ENCODE measurements at places on chromosomes 12 and 14.

DNA sequence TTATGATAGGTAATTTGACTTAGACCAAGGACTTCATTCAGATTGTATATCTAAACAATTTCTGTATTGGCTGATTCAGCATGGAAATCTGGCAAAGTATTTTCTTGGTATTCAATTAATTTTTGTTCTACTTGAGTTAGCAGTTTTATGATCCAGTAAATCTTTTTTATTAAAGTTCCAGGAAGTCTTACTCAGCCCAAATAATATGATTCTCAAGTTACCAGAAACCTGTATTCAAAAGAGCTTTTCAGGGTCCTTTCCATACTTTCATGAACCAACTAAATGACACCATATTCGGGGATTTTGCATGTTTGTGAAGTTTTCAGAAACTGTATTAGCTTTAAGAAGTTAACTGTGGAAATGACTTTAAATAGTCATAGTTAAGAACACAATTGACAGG, 662.6 kb downstream of the LRFN5 start:
- no peak for DNase-seq

GRCh38 chr12:24775073-24775472, 173.8 kb downstream of the BCAT1 start:
- no peak for DNase-seq

GRCh38 chr12:105451211-105451610, 120.7 kb downstream of the C12orf75 start:
- no peak for DNase-seq

GRCh38 chr14:103700753-103701490, 14.3 kb downstream of the XRCC3 start:
- DNase-seq = no peak

DNA sequence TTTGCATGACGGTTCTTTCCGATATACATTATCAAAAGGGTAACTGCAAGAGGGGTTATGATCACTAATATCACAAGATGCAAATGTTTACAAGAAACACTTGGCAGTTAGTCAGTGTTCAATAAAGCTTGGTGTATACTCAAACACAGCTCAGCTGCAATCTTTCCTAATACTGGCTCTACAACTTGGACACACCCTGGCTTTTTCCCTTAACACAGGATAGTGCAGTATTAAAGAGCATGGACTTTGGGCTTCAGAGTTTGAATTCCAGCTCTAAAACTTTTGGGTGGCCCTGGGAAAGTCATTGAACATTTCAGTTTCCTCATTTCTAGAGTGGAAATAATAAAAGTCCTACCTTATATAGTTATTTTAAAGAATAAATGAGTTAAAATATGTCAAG, 107.0 kb downstream of the HECTD4 start:
- DNase-seq = no peak

GRCh38 chr12:1199700-1200099, 208.7 kb downstream of the ERC1 start:
- DNase-seq = no peak

DNA sequence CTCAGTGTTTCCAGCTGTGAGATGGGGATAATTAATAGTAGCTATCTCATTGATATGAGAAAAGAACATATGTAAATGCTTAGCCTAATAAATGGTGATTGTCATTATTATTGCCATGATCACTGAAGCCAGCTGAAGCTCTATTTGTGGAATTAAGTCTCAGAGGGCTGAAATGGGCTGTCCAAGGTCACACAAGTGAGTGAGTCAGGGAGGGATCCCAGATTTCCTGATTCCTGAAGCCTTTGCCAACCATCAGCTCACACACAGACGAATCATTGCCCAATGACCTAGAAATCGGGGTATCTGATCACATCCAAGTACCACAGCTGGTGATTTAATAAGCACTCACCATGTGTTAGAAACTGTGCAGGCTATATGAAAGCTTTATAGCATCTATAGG, 21.6 kb upstream of the TMEM229B start:
- DNase-seq = no peak

GRCh38 chr14:70009961-70010360, 130.7 kb downstream of the SMOC1 start:
- no peak for DNase-seq

DNA sequence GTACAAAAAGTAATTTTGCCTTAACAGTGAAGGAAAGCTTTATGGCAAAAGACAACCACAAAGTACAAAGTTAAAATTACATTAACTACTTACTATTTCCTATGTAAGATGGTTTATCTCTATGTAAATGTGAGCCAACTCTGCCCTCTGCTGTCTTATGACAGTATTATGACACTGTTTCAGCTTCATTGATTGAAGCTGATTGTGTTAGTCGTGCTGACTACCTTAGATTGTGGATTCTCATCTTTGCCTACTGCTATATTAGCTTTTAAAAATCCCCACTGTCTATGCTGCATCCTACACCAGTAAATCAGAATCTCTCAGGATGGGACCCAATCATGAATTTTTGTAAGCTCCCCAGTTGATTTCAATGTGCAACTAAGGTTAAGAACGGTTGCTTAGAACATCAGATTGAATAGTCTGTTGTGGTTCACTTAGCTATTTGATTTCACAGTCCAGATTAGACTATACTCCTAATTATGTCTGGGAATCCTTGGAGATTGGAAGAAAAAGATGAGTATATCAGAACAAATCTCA, 12.2 kb upstream of the SPTB start:
- no peak for DNase-seq

GRCh38 chr12:71970031-71970430, 31.4 kb downstream of the TPH2 start:
- DNase-seq = no peak
